ENCODE measurements at places on chromosomes 5 and 9. TPM values are rescaled to one million over a fixed set of nuclear protein-coding genes. Genes with fewer than 3 reads are reported as not detected.

The PCAT7 gene
- 0.79 TPM for total RNA-seq

The NSA2 gene
- 144 TPM for total RNA-seq

The OXCT1 gene
- total RNA-seq, result 2.6 TPM

The BARHL1 gene
- not detected for total RNA-seq

The VLDLR gene
- 21.1 TPM for total RNA-seq

The RANBP3L gene
- total RNA-seq, result not detected

The CLTB gene
- 128 TPM for total RNA-seq

The SLC38A9 gene
- total RNA-seq, result 24.5 TPM

The IFNE gene
- 2.1 TPM for total RNA-seq

The UBQLN1 gene
- total RNA-seq, result 106 TPM

The NTNG2 gene
- 3.2 TPM for total RNA-seq

The SYNPO gene
- total RNA-seq, result 17.5 TPM

The IL33 gene
- total RNA-seq, result 0.33 TPM

The CCL27 gene
- total RNA-seq, result not detected

The MSX2 gene
- 5.6 TPM for total RNA-seq

The SAXO1 gene
- not detected for total RNA-seq

The NDUFS4 gene
- 163 TPM for total RNA-seq

The AK8 gene
- 1.4 TPM for total RNA-seq

The PCDHB3 gene
- not detected for total RNA-seq

The CARTPT gene
- not detected for total RNA-seq

The CACFD1 gene
- total RNA-seq, result 5.0 TPM

The SELENOP gene
- 0.61 TPM for total RNA-seq

The REEP5 gene
- 142 TPM for total RNA-seq

Data from A549 treated with ZK216348 at 1 μM for 4 hours (cell line).